ENCODE measurements at places on chromosomes 4 and X. TPM values are rescaled to one million over a fixed set of nuclear protein-coding genes. Genes with fewer than 3 reads are reported as not detected.

- DNase-seq, result peak; percentile 73
These were observed 10.4 kb downstream of the L1CAM start for GRCh38 chrX:153875391-153876111.

DNA sequence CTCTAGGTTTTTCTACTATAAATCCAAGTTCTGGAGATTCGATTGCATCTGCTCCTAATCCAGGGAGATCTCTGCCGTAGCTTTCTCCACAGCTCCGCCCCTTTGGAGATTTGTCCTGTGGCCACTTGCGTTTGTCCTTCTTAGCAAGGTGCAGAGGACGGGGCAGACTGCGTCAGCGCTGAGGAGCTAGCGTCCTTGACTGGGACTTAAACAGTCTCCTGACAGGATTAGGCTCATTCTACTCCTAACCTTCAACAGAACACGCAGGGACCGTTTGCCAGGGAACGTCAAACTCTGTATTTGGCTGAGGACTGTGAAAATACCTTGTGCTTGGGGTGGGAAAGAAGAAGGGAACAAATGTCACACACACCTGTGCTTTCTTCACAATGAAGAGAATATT is 38.6 kb downstream of the SORBS2 start:
- no peak for DNase-seq

- DNase-seq, result no peak
These were observed 907 bp downstream of the LHFPL1 start for GRCh38 chrX:112678831-112679230.

The ENAM gene
- total RNA-seq, result not detected

The ALB gene
- not detected for total RNA-seq

- DNase-seq, result no peak
These were observed 698.6 kb downstream of the SH3BGRL start for GRCh38 chrX:81900522-81900921.

The FGG gene
- not detected for total RNA-seq

The AKAP4 gene
- not detected for total RNA-seq

DNA sequence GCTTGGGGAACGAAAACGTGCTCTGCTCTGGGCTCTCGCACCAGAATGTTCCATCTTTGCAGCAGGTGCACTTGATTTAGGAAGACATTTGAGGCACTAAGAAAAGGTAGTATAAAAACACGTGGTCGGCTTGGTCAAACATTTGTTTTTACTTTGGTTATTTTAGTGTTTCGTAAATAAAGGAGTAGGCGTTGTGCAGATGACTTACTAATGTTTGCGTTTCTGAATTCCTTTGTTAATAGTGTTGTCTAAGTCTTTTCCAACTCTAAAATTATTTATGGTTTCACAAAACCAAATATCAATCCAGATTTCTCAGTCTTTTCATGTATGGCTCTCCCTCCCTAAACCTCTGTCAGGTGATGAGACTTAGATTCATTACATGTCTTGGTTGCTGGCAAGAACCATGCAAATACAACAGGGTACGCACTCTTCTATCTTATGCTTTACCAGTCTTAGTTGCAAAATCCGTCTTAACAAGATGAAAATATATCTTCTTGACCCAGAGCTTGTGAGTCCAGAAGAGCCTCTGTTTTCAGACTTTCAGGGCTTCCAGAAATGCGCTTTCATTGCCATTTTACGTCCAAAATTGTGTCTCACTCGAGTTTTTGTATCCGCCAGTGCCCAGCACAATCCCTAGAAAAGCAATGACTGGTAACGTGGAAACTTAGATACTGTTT is 686 bp downstream of the MTHFD2L start:
- DNase-seq, result no peak

DNA sequence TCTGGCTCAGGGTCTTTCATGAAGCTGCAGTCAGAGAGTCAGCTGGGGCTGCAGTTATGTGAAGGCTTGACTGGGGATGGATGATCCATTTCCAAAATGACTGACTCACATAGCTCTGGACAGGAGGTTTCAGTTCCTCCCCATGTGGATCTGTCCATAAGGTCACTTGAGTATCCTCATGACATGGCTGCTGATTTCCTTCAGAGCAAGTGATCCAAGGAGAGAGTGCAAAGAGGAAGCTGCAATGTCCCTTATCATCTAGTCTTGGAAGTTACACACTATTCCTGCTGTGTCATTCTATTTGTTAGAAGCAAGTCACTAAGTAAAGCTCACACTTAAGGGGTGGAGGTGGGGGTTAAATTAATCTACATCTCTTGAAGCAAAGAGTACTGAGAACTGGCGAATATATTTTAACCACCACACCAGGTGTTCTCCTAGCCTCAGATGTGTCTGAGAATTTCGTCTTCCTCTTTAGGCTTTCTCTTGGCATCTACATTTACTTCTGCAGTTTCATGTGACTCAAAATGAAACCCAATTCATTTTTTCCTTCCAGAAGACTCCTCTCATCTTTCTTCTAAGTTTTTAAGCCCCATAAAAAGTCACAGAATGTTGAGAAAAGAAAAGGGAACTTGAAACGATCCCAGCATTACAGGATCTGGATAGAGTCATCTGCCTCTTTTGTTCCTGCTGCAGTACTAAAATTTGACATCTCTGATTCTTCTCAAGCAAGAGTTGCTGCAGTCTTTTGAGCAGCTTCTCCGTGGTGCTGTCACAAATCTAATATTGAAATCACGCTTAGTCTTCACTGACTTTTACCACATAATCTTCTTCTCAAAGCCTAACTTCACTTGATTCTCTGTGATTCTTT is 3.8 kb upstream of the GRPR start:
- DNase-seq, result no peak

GRCh38 chr4:77344784-77345183 is 187.8 kb downstream of the CCNG2 start:
- no peak for DNase-seq

DNA sequence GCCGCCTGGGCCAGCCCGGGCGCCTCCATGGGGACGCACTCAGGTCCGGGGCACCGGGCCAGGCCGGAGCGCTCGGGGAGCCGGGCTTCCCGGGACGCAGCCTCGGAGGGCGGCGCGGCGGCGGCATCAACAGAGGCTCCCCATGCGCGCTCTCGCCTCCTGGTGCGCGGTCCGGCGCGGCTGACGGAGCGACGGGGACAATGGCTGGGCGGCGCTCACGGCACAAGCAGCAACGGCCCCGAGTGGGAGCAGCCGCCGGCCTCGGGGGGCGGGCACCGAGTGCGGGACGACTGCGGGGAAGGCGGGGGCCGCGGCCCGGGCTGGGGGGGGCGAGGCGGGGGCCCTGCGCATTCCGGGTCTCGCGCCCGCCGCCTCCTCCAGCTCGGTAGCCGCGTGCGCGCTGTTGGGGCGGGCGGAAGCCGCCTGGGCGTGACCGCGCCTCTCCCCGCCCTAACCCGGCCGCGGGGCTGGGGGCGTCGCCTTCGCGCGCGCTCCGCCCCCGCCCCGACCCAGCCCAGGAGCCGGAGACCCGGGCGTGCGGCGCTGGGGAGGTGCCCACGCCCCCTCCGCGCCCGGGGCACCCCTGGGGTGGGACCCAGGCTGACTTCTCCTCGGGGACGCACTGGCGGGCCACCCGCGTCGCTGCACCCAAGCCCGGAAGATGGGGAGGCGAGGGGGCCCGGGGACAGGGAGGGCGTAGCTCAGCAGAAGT is at the start of gene PRKX:
PRKX (minus strand) TSS at position 425 of the 712 bp plus-strand sequence; CDS start at position 29, 396 bp downstream.
- peak; percentile 74 for DNase-seq

DNA sequence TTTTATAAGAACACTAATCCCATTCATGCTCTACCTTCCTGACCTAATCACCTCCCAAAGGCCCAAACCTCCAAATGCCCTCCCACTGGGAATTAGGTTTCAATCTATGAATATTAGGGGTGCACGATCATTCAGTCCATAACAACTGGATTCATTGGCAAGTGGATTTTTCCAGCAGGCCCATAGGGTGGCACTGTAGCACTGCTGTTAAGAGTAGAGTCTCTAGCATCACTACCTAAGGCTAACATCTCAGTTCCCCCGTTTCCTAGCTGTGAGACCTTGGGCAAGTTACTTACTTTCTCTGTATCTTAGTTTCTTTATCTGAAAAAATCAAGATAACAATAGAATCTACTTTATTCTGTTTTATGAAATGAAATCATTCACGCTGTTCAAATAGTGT is 315.8 kb downstream of the STIM2 start:
- DNase-seq, result no peak

DNA sequence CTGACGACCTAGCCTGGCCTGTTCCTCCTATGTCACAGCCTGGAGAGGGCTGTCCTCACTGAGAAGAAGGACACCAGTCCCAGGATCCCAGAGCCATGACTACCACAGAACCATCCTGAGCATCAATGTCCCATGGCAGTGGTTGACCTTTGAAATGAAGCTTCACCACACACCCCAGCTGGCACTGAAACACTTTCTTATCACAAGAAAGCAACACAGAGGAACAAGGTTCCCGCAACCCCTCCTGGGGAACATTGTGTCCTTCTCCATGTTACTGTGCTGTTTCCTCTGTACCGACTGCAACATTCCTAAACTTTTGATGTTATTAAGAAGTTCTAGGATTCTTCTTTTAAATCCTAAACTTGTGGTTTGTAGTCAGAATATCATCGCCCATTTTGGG is 21.2 kb upstream of the FAM156A start:
- no peak for DNase-seq

DNA sequence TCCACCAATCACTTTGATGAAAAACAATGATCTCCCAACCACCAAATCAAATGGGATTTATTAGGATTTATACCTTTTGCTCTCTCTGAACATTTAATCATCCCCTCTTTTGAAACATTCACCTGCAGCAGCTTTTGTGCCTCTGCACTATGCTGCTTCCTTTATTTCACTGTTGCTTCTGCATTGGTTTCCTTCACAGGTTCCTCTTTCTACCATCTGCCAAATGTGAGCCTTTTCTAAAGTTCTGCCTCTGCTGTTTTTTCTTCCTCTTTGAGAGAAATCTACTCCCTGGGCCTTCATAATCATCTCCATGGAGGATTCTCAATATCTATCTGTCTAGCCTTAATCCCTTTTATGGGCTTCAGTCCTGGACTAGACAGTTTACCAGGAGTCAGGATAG is 24.7 kb downstream of the CUL4B start:
- DNase-seq, result no peak

The COQ2 gene
- total RNA-seq, result 18.7 TPM

DNA sequence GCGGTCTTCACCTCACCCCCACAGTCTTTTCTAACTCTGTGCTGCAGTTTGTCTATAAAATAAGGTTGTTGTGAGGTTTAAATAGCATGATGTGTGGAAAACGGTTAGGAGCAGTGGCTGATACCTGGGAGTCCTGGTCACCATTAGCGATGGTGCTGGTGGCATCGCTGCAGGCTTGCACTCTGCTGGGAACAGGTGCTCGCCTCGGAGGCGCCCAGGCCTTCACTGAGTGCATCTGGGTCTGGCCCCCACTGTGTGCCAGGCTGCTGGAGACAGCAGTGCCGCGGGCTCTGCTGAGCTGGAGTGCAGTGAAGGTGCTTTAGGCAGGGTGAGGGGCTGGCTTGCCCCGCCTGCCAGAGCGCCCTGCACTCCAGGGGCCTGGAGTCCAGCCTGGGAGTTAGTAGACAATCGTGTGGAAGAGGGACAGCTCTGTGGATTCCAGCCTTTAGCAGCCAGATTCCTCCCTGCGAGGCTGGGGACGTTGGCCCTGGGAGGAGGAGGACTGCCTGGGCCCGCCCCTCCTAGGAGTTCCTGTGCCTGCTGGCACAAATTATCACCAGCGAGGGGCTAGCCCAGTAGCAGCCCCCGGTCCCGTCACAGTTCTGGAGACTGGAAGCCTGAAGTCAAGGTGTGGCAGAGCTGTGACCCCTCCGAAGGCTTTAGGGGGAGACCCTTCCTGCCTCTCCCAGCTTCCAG is 7.3 kb downstream of the RGS12 start:
- DNase-seq, result no peak

GRCh38 chrX:150508451-150509367 is 59.7 kb upstream of the MTM1 start:
- no peak for DNase-seq

DNA sequence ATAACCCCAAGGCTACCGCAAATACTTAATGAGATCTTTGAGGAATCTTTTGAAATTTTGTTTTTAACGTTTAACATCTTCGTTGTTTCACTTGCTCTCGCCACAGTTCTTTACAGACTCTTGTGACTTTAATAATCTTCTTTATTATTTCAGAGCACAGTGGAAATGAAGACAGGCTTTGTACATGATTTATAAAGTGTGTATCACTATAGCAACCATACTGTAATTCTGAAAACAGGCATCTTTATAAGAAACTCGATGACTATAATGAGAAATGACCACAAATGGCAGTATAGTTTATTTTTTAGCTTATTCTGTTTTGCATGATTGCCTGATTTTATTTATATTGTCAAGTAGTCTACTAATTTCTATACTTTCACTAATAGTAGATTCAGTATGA is 224.4 kb upstream of the GALNTL6 start:
- no peak for DNase-seq

The SATL1 gene
- total RNA-seq, result not detected

GRCh38 chrX:139106069-139106468 is 394.6 kb upstream of the FGF13 start:
- DNase-seq, result no peak

- no peak for DNase-seq
These were observed 70.9 kb downstream of the APBB2 start for GRCh38 chr4:41143311-41144039.

- DNase-seq, result no peak
These were observed 540.3 kb upstream of the GALNT7 start for GRCh38 chr4:172628263-172628662.

- no peak for DNase-seq
These were observed 219.1 kb downstream of the THOC2 start for GRCh38 chrX:123513585-123514278.

DNA sequence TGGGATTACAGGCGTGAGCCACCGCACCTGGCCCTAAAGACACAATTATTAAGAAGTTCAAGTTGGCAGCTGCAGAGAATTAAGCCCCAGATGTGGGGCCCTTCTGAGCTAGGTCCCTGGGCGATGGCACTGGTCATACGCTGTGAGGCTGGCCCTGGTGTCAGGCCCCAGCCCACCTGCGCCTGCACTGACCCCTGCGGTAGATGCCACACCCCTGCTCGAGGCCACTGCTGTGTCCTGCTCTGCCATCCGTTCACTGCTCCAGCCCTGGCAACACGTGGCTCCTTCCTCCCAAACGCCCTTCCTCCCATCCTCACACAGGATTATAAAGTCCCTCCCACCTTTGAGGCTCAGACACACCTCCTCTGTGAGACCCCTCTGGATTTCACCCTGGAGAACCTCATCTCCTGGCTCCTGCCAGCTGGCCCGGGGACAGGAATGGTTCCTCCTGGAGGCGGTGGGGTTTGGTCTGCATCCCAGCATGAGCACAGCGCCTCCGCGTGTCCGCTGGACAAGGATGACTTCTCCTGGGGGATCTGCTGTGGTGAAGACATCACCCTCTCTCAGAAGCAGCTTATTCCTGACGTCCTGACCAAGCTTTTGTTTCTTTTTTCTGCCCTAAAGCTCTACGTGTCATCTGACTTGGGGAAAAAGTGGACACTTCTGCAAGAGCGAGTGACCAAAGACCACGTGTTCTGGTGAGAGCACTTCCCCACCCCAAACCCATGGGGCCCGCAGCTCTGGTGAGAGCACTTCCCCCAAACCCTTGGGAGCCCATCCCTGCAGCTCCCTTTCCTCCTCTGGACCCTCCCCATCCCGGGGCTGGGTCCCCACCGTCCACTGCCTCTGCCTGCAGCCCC is 219.0 kb upstream of the PSAPL1 start:
- no peak for DNase-seq

All from activated CD4-positive, alpha-beta memory T cell treated with anti-CD3 and anti-CD28 coated beads for 36 hours (primary cell).